WTC11 (cell line): ENCODE measurements at places on chromosomes 16 and 17. TPM values are rescaled to one million over a fixed set of nuclear protein-coding genes. Genes with fewer than 3 reads are reported as not detected.

DNA sequence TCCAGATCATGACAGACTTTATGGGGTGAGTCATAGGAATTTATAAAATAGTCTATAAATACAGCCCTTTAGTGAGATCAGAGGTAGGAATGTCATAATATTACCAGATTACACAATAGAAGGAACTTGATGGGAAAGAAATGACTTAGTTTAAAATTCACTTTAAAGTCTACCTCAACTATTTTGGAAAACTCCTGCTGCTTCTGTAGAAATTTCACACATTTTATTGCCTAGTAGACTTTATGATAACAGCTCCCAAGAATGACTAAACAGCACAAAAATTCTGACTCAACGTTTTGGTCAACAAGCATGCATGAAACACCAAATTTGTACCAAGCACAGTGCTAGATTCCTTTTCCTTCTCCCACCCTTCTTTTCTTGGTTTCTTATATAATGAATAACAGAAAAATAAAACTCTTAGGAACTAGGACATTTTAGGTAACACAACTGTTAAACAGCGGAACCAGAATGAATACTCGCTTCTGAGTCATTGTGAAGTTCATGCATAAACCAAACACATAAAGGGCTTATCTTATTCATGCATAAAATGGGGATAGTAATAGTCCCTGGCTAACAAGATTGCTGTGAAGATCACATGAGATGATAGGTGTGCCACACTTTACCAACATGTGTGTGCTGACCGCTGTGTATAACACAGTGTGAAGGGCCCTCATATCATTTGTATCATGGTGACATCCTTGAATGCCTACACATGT lies 243.9 kb downstream of the CDH8 start:
- peaks cover 11% of the 10 kb centered on the region for H3K36me3 ChIP-seq
- no peak overlapping the region for H3K4me3 ChIP-seq
- H3K4me1 ChIP-seq: no peaks in the 10 kb centered on the region

- H3K27me3 ChIP-seq: peaks cover 5% of the 10 kb centered on the region
- peaks cover 56% of the 10 kb centered on the region for H3K36me3 ChIP-seq
- H3K4me1 ChIP-seq: no peaks in the 10 kb centered on the region
Measured at GRCh38 chr17:11430751-11431150, 167.5 kb upstream of the DNAH9 start.

GRCh38 chr17:31480067-31480466 lies 88.6 kb downstream of the RAB11FIP4 start:
- H3K36me3 ChIP-seq: no peaks in the 10 kb centered on the region
- DNase-seq: no peak
- no peak overlapping the region for H3K27ac ChIP-seq
- peaks cover 4% of the 10 kb centered on the region; the same call in 1 of the 2 replicates for H3K4me1 ChIP-seq

DNA sequence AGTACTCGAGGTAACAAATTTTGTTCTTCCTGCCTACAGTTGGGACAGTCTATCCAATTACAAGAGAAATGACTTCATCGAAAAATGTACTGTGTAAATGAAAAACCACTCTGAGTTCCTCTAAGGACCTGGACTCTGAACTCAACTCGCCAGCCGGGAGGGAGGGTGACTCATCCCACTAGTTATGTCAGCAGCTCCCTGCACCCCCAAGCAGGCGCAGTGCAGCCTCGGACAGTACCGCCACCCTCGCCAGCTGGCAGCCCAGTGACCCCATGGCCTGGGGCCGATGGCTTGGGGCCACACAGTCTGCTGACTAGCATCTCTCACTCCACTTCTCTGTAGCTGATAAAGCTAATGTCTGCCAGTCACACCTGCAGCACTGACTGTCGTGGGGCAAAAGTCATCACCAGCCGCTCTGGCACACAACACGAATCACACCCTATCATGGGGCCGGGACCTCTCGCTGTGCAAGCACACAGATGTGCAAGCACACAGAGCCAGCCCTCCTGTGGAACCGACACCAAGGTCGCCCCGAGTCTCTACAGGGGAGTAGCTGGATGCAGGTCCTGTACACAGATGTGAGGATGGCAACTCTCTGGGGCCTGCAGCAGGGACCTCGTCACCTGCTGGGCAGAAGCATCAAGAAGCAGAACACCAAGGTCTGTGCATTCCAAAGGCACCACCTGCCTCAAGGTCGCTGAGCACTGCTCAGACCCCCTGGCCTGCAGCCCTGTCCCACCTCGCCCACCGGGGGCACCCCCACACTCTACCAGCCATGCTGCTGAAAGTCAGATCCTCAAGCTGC lies 5.7 kb downstream of the CSNK1D start:
- no peak overlapping the region for H3K4me3 ChIP-seq
- peaks cover 75% of the 10 kb centered on the region for H3K36me3 ChIP-seq
- H3K4me1 ChIP-seq: peaks cover 46% of the 10 kb centered on the region
- DNase-seq: no peak
- peak overlapping the region; percentile 63 for H3K27ac ChIP-seq
- no peaks in the 10 kb centered on the region for H3K27me3 ChIP-seq

DNA sequence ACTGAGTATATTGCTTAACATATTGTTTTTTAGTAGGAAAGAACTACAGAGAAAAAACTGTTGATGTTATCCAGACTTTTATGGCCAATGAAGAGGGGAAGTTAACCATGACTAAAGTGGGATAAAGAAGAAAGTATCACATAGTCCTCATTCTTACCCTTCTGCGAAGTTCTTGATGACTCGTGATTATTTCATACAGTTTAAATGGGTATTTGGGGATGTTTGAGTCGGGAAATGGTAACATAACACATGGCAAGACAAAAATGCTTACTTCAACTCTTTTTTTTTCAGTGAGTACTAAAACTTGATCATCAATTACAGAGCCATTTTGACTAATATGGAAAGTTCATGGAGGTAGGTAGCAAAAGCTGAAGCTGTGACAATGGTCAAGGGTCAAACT lies 4.9 kb downstream of the POLG2 start:
- no peak overlapping the region for H3K4me3 ChIP-seq
- no peak overlapping the region for H3K27ac ChIP-seq
- no peak for DNase-seq
- no peaks in the 10 kb centered on the region for H3K27me3 ChIP-seq

GRCh38 chr16:24367186-24367710 lies 111.1 kb downstream of the CACNG3 start:
- H3K36me3 ChIP-seq: peaks cover 3% of the 10 kb centered on the region; the same call in 1 of the 2 replicates
- peaks cover 6% of the 10 kb centered on the region for H3K4me1 ChIP-seq
- H3K27ac ChIP-seq: no peak overlapping the region

GRCh38 chr16:81738783-81739496 lies 40.2 kb upstream of the PLCG2 start:
- H3K27me3 ChIP-seq: peaks cover 9% of the 10 kb centered on the region
- H3K36me3 ChIP-seq: no peaks in the 10 kb centered on the region
- peaks cover 7% of the 10 kb centered on the region for H3K4me1 ChIP-seq
- DNase-seq: no peak
- H3K27ac ChIP-seq: no peak overlapping the region

- H3K27me3 ChIP-seq: no peaks in the 10 kb centered on the region; the same call in 1 of the 2 replicates
- no peak overlapping the region for H3K27ac ChIP-seq
- H3K4me1 ChIP-seq: peaks cover 8% of the 10 kb centered on the region
- no peak overlapping the region for H3K4me3 ChIP-seq
- H3K36me3 ChIP-seq: peaks cover 5% of the 10 kb centered on the region; the same call in 1 of the 2 replicates
- DNase-seq: no peak
Measured at GRCh38 chr17:19306160-19307111, 56.1 kb downstream of the B9D1 start.

DNA sequence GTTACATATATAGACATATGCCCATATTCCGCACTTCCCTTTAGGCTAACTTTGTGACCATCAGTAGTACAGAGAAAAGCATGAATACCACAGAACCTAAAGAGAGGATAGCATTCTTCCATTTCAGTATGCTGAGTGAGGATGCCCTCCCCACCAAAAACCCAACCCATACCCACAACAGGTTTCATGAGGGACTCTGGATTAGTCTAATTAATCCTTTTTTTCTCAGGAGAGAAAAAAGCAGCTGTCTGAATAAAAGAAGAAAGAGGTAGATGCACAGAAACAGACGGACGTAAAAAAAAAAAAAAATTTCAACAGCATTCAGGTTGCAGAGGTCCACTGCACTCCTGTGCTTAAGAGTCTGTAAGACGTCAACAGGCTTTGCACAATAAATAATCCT lies 6.7 kb downstream of the MMD start:
- no peaks in the 10 kb centered on the region for H3K27me3 ChIP-seq
- H3K4me1 ChIP-seq: peaks cover 20% of the 10 kb centered on the region
- H3K4me3 ChIP-seq: no peak overlapping the region
- H3K36me3 ChIP-seq: peaks cover 44% of the 10 kb centered on the region

DNA sequence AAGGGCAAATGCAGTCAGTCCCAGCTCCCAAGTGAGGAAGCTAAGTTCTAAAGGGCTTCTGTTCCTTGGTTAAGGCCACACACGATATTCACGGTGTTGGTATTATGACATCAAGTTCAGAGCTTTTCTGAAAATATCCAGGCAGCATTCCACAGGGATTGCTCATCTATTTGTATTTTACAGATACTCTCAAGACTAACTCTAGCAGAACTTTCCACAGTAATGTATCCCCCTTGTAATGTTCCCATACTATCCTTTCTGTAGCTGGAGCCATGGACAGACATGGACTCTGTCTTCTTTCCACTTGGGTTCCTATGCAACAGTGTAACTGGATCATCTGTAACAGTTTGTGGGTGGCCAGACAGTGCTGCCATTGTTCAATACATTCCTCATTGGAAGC lies 13.5 kb downstream of the SDR42E1 start:
- H3K27me3 ChIP-seq: no peaks in the 10 kb centered on the region; the same call in 1 of the 2 replicates
- H3K4me1 ChIP-seq: peaks cover 24% of the 10 kb centered on the region
- H3K4me3 ChIP-seq: no peak overlapping the region

DNA sequence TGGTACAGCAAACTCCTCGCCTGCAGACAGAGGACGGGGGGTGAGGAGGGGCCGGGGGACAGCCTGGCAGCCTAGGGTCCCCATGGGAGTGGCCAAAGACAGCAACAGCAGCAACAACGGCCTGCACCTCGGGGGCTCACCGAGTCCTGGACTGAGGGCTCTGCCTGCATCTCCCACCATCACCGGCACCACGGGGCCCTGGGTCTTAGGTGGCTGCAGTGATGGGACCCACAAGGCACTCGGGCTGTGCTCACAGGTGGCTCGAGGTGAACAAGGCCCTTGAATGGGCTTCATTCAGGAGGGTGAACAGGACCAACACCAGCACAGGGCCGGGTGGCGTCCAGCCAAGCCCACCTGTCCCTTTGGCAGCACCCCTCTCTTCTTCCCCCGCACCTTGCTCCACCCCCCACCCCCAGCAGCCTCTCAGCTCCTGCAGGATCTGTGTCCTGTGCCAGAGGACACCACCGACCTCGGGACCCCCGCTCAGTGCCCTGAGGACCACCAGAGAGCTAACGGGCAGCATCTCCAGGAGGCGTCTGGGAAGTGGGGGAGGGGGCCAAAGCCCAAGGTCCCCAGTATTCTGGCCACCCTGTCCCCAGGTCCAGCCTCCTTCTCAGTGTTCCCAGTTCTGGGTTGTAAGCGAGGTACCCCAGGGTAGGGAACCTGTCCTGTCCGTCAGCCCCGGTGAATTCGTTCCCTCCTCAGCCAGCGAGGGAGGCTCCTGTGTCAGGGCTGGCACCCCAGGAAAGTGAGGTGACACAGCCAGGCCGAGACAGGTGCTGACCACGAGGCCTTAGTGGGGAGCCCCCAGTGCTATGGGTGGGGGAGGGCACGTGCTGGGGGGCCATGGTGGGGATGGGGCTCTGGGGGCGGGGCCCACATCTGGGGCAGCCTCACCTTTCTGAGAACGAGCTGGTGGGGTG lies 94.3 kb downstream of the TBC1D16 start:
- H3K36me3 ChIP-seq: peaks cover 28% of the 10 kb centered on the region
- no peak overlapping the region for H3K27ac ChIP-seq
- H3K27me3 ChIP-seq: no peaks in the 10 kb centered on the region

DNA sequence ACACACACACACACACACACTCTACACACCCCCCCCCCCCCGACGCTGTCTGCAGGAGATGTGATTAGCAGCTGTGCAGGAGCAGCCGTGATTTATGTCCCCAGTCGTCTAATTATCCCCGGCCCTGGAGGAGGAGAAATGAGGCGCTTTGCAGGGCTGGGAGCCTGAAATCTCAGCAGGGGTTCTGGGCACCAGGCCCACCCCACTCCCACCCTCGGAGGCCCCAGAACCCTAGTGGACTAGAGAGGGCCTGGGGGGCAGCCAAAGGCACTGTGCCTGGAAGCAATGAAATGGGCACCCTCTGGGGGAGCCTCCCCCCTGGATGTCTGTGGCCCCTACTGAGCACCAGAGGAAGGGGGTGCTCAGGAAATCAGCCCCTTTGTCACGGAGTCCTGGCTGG lies 134.2 kb upstream of the CIBAR2 start:
- H3K36me3 ChIP-seq: no peaks in the 10 kb centered on the region
- H3K4me3 ChIP-seq: no peak overlapping the region
- H3K27ac ChIP-seq: no peak overlapping the region
- peaks cover 15% of the 10 kb centered on the region for H3K4me1 ChIP-seq

DNA sequence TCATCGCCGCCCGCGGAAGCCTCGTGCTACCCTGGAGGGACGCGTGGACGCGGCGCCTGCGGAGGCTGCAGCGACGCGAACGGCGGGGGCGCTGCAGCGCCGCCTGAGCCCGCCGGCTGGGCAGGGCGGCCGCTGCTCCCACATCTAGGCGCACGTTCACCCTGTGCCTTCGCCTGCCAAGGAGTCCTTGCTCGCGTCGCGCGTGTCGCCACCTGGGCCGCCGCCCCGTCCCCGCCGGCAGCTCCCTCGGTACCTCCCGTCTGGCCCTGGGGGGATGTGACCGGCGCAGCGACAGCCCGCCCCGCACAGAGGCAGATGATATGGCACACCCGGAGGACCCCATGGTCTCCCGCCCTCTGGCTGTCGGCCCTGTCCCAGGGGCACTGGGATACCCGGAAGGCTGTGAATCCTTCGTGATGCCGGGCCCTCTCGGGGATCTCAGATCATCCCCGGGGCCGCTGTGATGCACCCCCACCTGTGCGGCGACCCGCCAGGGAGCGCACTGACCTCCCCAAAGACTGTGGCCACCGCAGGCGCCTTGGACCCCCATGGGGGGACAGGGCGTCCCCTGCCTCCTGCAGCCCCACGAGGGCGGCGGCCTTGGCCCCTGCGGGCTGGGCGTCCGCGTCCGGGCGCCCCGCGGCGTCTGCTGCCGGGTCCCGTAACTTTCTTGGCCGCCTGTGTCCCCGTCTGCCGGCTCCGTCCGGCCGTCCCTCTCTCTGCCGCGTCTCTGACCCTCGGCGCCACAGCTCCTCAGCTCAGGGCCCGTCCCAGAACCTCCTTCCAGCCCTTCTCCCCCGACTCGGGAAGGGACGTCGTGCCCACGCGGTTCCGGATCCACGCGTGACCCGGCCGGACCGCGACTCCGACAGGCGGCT lies 689 bp upstream of the TBC1D24 start:
- H3K4me1 ChIP-seq: peaks cover 20% of the 10 kb centered on the region
- H3K27ac ChIP-seq: no peak overlapping the region
- peaks cover 41% of the 10 kb centered on the region for H3K27me3 ChIP-seq
- peak overlapping the region; percentile 67 for H3K4me3 ChIP-seq
- peak; percentile 42 for DNase-seq
- H3K36me3 ChIP-seq: no peaks in the 10 kb centered on the region

Gene LRRC75A
- 13.7 to 22.9 TPM (median 14.7 TPM) in 3 replicates for total RNA-seq

Gene PHOSPHO1
- 0.81 to 1.1 TPM (median 0.85 TPM) in 3 replicates for total RNA-seq

Gene ZG16B
- not detected in 3 replicates for total RNA-seq
